COR-L47 (cell line): ENCODE measurements at places on chromosomes 4 and X.

DNA sequence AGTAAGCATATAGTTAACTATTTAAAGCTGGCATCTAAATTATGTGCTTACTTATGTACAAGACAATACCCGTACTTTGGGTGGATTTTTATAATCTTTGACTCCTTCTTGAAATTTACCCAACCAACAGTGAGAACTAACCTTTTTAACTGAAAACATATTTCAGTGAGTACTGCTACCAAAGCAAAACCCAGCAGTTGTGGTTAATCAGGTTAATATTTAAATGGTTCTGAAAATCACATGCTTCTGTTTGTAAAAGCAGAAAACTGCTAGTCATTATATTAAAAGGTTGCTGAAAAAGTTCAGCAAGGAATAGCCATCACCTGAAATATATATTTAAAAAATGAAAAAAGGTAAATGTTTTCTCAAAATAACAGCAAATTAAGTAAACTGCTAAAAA is 20.0 kb downstream of the UBE2D3 start:
- no peak for DNase-seq

DNA sequence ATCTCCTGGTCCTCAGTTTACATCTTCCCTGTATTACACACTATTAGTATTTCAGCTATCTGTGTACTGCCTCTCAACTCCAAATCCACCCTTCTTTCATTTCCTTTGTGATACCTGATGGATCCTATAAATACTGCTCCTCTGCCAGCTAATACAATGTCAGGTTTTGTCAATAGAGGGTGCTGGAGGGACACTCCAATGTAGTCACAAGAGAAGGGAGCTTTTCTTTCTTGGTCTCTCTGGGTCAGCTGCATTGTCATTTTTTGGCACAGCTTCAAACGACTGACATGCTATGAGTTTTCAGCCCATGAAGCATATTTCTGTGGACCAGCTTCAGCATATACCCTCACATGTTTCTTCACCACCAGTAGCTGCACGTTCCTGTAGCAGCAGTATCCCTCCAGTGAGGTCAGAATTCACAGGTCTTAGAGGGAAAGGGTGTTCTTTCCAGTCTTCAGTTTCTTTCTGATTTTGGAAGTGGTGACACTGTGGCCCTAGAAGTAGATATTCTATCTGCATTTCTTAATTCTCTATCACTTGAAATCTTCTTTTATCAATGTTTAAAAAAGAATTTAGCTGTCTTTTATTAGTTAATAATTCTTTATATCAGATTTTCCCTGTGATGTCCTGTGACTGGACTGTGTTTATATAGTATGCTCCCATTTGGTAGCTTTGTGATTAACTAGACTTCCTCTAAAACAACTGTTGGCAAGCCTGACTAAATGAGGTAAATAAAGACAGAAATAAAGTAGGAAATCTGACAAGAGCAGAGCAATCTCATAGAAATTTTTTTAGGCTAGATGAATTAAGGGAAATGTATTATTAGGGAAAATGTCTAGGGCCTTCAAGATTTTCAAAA is 60.6 kb downstream of the GABRA2 start:
- peak; percentile 73 for DNase-seq

- no peak for DNase-seq
Measured at GRCh38 chr4:53863736-53864365, 200.6 kb downstream of the CHIC2 start.

DNA sequence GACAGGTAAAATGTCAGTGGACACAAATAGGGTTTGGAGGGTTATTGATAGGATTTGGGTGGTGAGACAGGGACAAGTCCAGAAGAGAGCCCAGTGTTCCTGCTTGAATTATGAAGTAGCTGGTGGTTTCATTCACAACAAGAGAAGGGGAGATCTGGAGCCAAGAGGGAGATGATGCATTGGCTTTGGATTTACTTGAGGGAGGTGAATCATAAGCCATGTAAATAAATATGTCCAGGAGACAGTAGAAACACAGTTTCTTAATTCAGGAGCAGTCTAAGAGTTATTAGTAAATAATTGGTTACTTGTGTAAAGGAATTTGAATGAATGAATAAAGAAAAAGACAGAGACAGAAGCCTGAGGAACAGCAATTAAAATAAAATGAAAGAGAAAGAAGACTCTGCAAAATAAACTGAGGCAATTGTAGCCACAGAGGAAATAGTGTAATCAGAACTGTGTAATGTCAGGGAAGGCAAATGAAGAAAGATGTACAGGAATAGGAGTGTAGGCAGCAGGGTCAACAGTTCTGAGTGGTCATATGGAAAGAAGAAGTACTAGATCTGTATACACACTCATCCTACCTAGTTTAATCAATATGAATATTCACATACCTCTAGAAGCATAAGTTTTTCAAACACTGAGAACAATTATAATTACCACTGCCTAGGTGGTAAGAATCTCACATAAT is 50.2 kb upstream of the CXCL8 start:
- no peak for DNase-seq

- no peak for DNase-seq
Measured at GRCh38 chr4:83890816-83891215, 354.9 kb downstream of the GPAT3 start.

GRCh38 chr4:30616942-30617646 is 103.1 kb upstream of the PCDH7 start:
- no peak for DNase-seq

DNA sequence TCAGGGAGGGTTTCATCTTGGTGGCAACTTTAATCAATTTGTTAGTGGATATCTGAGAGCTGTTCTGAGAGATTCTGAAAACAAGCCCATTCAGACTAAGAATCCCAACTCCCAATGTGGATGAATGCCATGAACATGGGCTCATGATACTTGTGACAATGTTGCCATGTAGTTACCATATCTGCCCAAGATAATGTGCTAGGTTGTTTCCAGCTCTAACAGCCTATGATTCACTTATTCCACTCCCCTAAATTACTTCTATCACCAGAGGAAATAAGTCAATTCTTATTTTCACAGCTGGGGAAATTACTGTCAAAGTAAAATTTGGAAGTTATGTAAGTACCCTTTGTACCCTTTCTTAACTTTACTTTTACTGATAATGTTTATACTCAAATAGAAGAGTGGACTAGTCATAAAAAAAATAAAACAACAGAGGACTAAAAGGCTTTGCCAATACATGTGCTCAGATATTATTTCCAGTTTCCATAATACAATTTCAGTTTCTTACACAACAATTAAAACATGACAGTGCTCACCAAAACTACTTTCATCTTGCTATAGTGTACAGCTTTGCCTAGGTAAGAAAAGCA is 1101.7 kb upstream of the INTU start:
- DNase-seq: no peak

DNA sequence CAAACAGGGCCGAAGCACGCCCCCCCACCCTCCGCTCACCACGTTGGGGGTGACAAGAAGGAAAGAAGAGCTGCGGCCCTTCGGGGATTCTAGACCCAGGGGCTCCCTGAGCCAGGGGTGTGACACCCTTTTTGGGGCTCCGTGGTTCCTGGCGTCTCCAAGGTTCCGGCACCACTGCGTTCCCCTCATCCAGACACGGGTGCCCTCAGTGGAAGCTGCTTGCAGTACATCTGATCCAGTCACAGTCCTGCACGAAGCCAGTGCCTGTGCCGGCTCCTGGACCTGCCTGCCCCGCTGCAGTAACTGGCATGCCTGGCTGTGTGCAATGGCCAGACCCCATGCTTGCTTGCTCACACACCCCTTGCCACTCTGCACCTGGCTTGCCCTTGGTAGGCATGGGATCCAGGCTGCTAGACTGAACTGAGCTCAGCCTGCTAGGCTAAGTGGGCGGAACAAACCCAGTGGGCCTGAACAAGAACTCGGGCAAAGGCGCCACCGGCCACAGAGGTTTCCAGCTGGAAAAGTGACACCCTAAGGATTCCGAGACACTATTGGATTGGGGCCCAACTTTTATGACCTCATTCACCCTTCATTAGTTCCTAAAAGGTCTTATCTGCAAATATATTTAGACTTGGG is 420.4 kb upstream of the AGA start:
- DNase-seq: no peak

GRCh38 chr4:105666693-105667092 is 41.8 kb downstream of the INTS12 start:
- DNase-seq: peak; percentile 17

DNA sequence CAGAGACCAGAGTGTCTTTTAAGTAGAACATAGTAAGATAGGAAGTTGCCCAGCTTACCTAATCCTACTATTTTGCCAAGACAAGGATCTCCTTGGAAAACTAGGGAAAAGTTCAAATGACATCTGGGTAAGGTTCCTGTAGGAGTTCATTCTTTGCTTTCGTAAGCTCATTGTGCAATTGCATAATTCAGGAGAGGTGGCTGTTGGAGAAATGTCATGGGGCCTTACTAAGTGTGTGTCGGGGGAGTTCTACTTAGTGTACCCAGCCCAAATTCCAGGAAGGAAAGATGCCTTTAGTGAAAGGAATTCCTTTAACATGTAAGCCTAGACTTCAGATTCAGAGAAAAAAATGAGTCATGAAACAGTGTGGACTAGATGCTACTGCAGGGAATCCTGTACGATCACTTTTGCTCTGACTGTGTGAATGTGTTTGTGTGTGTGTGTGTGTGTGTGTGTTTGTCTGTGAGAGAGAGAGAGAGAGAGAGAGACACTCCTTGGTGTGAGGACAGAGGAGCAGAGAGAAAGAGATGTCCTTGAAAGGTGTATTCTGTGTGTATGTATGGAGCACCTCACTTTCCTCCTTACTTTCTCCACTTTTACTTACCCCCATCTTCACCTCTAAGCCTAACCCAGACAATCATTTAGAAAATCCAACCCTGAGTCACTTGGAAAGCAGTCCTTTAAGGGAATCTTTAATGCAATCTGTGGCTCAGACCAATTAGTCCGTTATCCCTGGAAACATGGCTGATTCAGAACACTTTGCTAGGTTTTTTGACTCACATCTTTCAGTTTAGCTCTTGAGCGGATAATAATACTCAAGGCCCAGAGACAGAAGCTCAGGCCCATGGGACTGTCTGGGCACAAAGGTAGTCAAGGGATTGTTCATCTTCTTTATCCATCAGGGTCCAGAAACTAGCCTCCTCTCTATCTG is 114.5 kb upstream of the ACSL4 start:
- DNase-seq: no peak

- no peak for DNase-seq
Measured at GRCh38 chr4:20043991-20044390, 207.7 kb upstream of the SLIT2 start.

DNA sequence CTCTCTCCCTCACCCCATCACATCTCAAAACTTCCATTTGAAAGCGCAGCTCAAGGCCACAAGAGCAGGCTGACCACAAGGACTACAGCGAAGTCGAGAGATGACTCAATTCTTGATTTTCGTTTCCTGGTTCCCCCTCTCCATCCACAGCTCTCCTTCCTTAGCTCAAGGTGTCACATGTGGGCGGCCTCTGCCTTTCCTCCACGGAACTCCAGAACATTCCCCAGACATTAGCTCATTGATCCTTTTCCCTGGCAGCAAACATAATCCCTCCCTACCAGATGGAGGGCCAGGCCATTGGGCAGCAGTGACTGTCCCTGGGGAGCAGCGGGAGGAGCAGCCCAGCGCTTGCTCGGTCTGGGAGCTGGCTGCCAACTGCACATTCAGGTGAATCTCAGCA is 56.3 kb downstream of the CCDC149 start:
- DNase-seq: no peak

DNA sequence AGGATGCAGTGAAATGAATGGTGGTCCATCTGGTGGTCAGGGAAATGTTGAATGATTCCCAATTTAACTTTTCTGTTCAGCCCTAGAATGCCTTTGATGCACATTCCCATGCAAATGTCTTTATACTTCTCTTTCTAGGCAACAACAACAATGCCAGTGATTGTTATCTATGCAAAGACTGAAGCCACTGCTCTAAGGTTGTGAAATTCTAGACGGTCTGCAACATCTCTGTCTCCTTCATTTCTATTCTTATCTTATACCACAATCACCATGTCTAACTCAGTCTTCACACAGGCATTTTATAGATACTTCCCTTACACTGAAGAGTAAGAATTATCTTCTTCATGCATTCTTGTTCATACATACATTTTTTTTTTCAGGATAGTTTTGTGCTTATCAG is 84.5 kb downstream of the HPGD start:
- no peak for DNase-seq

- DNase-seq: no peak
Measured at GRCh38 chrX:134745636-134746409, 87.6 kb upstream of the PLAC1 start.

- no peak for DNase-seq
Measured at GRCh38 chr4:68267433-68267944, 22.0 kb upstream of the TMPRSS11B start.
